HS-27A (cell line): ENCODE measurements at places on chromosomes 6 and 20.

GRCh38 chr20:53814060-53814459, 220.4 kb upstream of the ZNF217 start:
- no peak for DNase-seq

DNA sequence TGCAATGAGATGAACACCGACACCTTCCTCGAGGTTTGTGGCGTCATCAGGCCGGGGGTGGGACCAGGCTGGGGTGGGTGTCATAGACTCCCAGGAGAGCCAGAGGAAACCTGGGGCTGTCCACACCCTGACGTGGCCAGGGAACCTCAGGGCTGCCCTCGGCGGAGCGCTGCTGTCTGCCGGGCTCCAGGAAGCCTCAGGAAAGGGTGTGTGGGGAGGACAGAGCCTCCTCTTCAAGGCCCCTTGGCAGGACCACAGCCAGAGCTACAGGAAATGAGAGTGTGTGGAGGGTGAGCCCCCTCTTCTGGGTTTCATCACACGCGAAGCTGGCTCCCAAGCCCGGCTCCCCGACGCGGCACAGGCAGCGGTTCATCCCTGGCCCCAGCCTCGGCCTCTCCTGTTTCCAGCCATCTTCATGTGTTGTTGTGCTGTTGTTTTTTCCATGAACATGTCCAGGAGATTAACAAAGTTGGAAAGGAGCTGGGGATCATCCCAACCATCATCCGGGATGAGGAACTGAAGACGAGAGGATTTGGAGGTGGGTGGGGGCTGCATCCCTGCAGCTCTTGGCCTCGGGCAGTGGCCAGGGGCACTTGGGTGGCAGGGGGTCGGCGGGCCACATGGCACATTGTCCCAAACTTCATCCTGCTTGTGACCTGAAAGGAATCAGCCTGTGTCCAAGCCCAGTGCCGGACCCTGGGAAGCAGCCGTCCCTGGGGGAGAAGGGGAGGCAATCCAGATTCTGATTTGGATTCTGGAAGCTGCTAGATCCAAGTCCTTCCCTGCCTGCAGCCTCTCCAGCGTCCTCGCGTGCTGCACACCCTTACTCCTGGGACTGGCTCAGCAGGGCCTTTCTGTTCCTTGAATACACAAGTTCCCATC, 6.4 kb downstream of the NPEPL1 start:
- DNase-seq: no peak

- no peak for DNase-seq
Measured at GRCh38 chr20:39850246-39850645, 838.8 kb downstream of the MAFB start.

DNA sequence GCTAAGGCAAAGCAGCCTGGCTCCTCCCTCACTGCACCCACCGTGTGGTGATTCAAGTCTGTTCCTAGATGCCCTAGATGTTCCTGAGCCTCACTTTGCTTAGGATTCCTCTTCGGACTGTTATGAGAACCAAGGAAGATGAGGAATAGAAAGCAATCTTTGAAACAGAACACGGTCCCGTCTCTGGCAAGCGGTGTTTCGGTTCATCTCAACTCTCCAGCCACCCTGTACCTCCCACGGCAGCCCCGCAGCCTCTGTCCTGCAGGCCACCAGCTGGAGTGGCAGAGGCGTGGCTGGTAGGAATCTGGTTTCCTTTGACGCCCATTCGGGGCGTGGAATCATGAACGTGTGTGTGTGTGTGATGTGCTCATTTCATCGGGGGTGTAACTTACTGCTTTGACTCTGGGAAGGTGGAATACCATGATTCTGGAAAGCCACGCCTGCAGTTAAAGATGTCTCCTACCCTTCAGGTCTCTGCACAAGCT, 21.3 kb downstream of the PDE10A start:
- DNase-seq: no peak

DNA sequence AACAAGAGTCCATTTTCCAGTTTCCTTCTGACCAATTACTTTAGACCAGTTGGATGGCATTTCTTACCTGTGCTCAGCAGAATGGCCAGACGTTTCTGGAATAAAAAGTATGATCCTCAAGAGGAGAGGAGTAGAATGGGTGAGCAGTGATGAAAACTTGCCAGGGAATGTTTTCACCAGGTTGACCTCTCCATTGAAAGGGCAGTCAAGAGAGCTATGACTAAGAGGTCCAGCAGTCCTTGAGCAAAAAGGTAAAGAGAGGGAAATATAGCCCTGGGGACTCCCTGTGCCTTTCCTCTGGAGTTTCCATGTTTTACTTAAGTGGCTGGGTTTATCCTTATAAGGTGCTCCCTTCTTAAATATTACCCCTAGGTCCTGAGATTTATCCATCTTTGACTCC, 210.9 kb downstream of the TBX18 start:
- no peak for DNase-seq

- no peak for DNase-seq
Measured at GRCh38 chr6:1625794-1626435, 16.2 kb downstream of the FOXC1 start.

DNA sequence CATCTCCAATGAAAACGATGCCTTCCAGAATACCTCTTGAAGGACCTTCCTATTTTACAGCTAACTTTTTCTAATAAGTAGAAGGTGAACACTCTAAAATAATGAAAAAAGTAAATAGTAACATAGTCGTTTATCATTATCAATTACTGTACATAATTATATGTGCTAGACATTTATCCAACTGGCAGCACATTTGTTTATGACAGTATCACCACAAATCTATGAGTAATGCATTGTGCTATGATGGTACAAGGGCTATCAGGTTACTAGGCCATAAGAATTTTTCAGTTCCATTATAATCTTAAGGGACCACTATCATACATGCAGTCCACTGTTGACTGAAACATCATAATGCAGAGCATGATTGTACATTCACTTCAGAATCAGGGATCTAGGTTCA, 68.4 kb downstream of the ATG5 start:
- no peak for DNase-seq

DNA sequence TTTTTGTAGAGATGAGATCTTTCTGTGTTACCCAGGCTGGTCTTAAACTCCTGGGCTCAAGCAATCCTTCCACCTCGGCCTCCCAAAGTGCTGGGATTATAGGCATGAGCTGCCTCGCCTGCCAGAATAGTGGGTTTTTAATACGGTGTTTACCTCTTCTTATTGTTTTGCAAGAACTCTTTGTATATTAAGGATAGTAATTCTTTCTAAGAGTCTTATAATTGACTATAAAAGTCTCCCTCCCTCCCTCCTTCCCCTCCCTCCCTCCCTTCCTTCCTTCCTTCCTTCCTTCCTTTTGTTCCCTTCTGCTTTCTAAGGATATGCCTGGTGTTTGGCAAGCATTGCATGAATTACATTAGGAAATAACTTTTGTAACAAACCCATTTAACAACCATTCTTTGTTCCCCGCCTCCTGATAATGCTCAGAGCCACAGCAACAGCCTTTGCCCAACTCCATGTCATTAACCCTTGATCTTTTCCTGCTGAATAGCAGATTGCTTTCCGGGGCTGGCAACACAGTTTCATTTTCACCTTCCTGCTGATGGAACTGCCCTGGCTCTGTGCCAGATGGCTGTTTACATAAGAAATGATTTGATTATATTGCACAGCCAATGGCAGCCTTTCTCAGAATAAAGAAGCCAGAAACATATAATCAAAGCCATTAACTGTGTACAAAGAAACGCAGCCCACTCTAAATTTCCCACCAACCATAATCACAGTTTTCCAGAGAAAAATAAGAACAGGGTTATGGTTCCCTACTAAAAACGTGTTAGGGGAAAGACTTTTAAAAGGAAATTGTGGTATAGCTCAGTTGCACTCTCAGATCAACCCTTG, 143.7 kb upstream of the PTPN1 start:
- no peak for DNase-seq

- DNase-seq: no peak
Measured at GRCh38 chr6:35635601-35636597, 52.8 kb downstream of the FKBP5 start.

- no peak for DNase-seq
Measured at GRCh38 chr6:125994670-125995488, 8.5 kb downstream of the TRMT11 start.
